ENCODE measurements at places on chromosomes 5 and 9.

- DNase-seq, result no peak
These were observed 114.4 kb upstream of the SLIT3 start for GRCh38 chr5:169415371-169415770.

DNA sequence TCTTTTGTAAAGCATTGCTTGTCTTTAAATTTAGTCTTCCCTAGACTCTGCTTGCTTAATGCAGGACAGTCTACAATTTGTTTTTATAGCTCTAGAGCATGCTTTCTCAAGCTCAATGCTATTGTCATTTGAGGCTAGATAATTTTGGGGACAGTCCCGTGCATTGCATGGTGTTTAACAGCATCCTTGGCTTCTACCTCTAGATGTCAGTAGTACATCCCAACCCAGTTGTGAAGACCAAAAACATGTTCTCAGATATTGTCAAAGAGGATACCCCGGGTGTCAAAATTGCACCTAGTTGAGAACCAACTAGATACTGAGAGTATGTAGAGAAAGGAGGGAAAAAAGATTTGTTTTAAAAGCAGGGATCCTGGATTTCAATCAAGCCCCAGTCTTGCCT, 277.5 kb downstream of the CEMIP2 start:
- no peak for DNase-seq

- DNase-seq, result no peak
These were observed 158.6 kb downstream of the MELK start for GRCh38 chr9:36731068-36731956.

GRCh38 chr9:76298521-76299144, 95.6 kb downstream of the RFK start:
- no peak for DNase-seq

- no peak for DNase-seq
These were observed 46.4 kb upstream of the EDIL3 start for GRCh38 chr5:84430863-84431663.

GRCh38 chr9:14967450-14968321, 57.5 kb upstream of the FREM1 start:
- no peak for DNase-seq

- DNase-seq, result no peak
These were observed 93.2 kb downstream of the FSTL4 start for GRCh38 chr5:133519191-133519590.

DNA sequence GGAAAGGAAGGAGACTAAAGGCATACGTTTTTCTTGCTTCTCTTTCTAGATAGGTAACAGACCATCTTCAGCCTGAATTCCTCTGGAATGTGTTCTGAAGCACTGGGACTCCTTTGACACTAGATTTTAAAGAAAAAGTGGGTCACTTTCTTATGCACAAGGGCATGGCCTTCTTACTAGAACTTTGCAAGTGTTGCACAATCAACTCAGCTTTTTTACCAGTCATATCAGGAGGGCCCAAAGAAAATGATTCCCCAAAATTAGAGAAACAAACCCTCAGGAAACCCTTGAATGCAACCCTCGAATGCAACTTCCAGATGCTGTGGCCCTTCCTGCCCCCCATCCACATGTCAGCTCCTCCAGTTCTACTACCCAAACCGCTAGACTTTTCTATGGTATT, 93.9 kb downstream of the YTHDC2 start:
- DNase-seq, result no peak

- no peak for DNase-seq
These were observed 132.1 kb downstream of the FOCAD start for GRCh38 chr9:20815923-20816703.

- no peak for DNase-seq
These were observed 201.2 kb downstream of the ADAMTS12 start for GRCh38 chr5:33690374-33691135.

- DNase-seq, result no peak
These were observed 167.7 kb downstream of the RGS3 start for GRCh38 chr9:113631137-113631765.

- no peak for DNase-seq
These were observed 43.0 kb upstream of the COL15A1 start for GRCh38 chr9:98900725-98901124.

- no peak for DNase-seq
These were observed 68.4 kb downstream of the RNF130 start for GRCh38 chr5:180003127-180003526.

DNA sequence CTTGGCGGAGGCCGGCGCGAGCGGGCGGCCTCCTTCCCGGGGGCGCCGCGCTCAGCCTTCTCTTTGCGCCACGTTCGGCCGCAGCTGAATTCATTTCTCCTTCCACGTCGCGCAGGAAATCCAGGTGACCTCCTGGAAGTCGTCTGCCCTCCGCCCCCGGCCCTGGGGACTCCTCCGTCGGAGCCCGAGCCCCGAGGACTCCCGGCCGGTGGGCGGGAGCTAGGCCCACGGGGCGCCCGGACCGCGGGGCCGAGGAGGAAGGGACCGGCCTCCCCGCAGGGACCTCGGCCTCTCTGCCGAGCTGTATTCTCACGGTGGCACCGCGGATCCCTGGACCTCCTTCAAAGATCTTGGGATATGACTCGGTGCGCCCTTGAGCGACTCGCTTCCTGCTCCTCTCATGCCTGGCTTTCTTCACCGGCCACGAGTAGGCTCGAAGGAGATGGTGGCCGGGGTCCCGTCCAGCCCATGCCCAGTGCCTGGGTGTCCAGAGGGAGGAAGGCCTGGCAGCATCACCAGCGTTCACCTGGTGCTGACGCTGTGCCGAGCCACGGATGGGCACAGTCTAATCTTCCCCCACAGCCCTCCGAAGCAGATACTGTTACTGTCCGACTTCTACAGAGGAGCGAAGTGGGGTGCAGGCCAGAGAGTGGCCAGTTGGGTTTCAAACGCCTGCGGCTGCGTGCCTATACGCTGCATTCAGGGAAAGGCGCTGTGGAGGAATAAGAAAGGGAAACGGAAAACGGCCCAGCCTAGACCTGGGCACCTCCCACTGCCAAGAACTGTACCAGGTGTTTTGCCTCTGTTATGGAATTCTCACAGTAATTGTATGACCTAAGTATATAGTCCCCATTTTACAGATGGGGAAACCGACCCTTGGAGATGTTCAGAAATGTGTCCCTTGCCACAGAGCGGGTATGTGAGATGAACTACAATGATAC, 47.3 kb downstream of the PAX5 start:
- DNase-seq, result no peak

GRCh38 chr9:37408933-37409710, 13.4 kb upstream of the GRHPR start:
- peak; percentile 56 for DNase-seq

All from esophagus squamous epithelium (tissue), 5 donors.